Stimulated activated CD4-positive, alpha-beta T cell treated with anti-CD3 and anti-CD28 coated beads, Interleukin-12 subunit alpha, Interleukin-12 subunit beta, amount 100 ng/mL, for 4 hours (primary cell): ENCODE measurements at places on chromosomes 12 and 14.

- DNase-seq, result no peak
These were observed 10.8 kb downstream of the DLK1 start for GRCh38 chr14:100737526-100737925.

- no peak for DNase-seq
These were observed 249.7 kb downstream of the FOXG1 start for GRCh38 chr14:29016050-29016900.

DNA sequence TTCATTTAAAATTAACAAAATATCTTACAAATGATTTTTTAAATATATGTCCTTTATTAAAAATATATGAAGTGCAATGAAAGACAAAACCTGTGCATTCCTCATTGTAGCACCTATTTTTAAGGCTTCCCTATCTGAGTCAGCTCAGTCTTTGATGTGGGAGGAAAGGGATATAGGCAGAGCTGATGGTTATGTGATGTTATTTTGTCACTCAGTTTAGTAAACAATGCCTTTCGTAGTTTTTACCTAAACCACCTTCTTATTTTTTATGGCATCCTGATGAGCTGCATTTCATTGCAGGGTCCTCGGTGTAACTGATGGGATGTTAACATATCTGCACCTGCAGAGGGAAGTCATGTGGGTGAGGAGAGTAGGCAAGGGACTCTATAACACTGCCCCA is 58.9 kb upstream of the FRMD6 start:
- DNase-seq, result no peak

- peak; percentile 1 for DNase-seq
These were observed 214.5 kb downstream of the PAH start for GRCh38 chr12:102702447-102703114.

- DNase-seq, result no peak
These were observed 54.0 kb downstream of the TRAF3 start for GRCh38 chr14:102831163-102831804.

- no peak for DNase-seq
These were observed 318.7 kb downstream of the TMEM121 start for GRCh38 chr14:105844810-105845724.

DNA sequence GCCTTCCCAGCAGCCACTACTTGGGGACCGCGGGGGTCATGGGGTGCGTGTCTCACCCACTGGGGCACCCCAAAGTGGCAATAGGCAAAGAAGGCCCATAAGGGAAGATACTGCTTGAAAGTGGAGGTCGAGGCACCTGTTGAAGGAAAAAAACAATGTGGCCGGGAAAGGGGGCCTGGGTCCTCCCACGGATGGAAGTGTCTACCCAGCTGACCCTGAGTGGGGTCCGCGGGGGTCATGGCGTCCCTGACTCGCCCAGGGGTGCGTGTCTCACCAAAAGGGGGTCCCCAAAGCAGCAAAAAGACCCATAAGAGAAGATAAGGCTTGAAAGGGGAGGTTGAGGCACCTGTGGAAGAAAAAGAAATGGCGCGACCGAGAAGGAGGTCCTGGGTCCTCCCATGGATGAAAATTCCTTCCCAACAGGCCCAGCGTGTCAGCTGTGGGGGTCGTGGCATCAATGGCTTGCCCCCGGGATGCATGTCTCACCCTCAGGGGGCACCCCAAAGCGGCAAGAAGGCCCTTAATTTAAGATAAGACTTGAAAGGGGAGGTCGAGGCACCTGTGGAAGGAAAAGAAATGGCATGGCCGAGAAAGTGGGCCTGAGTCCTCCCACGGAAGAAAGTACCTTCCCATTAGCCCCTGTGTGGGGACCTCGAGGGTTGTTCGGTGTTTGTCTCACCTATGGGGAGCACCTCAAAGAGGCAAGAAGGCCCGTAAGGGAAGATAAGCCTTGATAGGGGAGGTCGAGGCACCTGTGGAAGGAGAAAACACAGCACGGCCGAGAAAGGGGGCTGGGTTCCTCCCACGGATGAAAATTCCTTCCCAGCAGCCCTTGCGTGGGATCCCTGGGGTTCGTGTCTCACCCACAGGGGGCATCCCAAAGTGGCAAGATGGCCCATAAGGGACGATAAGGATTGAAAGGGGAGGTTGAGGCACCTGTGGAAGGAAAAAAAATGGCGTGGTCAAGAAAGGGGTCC is 266.0 kb downstream of the ALG10 start:
- no peak for DNase-seq

GRCh38 chr14:98962118-98962517 is 309.9 kb downstream of the BCL11B start:
- DNase-seq, result no peak

- no peak for DNase-seq
These were observed 179.6 kb downstream of the ADGRD1 start for GRCh38 chr12:131133015-131133905.

DNA sequence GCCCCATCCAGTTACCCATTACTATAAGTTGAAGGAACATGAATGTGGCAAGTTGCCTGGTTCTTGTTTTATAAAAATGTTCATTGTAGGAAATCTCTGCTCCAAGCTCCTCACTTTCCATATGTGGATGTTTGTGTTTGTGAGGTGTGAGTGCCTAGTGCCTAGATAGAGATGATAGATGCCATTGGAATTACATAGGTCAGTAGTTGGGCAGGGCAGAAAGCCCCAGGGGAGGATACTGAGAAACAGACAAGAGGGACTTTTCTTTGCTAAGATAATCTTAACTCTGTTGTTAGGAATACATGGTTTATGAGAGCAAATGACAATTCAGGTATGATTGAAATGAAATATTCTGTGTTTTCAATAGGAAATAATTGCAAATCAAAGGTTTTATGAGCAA is 226.3 kb upstream of the GRIP1 start:
- DNase-seq, result no peak

- DNase-seq, result no peak
These were observed 38.5 kb downstream of the GLRX5 start for GRCh38 chr14:95573313-95573712.

DNA sequence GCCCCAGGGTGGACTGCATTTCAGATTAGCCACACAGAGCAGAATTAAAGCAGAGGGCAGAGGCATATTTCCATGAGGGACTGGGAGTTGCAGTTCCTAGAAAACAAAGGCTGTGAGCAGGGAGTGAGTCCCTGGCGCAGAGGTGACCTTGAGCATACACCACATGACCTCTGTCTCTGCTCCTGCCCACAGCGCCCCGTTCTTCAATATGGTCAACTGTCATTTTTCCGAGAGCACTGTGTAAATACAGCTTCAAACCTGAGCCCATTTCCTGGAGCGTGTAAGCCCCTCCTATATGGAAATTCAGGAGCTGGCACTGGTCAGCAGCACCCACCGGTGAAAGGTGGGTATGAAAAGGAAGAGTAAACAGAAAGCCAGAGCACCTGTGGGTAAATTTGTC is 192.2 kb upstream of the PELI2 start:
- DNase-seq, result no peak

DNA sequence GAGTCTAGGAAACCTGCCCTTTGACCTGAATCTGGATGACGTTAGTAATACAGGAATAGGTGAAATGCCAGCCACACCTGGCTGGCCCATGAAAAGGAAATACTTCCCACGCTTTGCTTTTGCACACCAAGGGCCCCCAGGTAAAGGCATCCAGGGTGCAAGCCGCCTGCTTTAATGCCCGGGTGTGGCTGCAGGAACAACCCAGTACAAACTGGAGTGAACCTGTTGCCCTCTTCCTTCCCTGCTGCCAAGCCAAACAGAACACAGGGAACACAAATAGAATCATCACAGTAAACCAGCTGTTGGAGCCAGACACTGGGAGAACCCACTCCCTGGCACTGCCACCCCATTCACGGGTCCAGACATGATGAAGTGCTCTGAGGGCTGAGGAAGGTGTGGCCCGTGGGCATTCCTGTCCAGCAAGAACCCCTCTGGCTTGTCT is 24.2 kb upstream of the FOS start:
- no peak for DNase-seq

- DNase-seq, result no peak
These were observed 159.5 kb downstream of the VRK1 start for GRCh38 chr14:96956464-96957239.

DNA sequence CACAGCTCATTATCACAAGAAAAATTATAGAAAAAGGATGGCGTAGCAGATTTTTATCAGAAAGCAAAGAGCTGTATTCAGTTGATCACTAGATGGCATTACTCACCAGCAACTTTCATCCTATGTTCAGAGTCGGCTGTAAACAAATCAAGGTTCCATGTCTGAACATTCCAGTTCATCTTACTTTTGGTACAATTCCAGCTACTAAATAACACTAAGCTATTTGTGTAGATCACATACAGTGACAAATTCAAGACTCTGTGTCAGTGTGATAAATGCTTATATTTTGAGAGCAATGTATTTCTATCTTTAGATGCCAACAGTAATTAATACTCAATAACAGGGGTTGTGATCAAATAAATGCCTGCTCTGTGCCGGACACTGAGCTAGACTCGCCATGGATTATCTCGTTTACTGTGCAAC is 30.1 kb downstream of the NRDE2 start:
- DNase-seq, result no peak

GRCh38 chr14:102491786-102492530 is 17.6 kb downstream of the ANKRD9 start:
- no peak for DNase-seq

GRCh38 chr12:102763471-102763870 is 153.6 kb downstream of the PAH start:
- no peak for DNase-seq

DNA sequence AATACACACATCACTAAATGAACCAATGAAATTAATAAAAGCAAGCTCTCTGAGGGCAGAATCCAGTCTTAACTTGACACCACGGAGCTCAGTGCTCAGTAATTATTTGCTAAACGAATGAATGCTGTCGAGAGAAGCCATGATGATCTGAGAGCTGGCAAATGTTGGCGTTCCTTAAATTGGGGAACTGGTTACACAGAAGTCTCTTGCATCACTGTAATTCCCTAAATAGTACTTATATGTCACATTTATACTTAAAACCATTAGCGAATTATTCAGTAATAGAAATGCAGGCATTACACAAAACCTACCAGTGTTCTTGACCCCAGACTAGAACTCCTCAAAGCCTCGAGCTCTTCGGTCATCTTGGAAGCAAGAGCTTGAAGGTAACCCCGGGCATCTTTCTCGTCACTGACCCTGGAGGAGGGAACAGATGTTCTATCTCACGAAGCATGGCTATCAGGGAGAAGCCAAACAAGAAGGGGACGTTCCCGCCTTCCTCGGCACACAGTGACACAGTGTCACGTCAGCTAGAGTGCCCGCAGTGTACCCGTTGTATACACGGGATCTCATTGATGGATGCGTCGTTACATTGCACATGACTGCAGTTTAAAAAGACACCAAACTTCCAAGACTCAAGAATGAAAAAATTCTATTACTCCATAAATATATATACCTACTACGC is 43.6 kb downstream of the AMN start:
- DNase-seq, result no peak

DNA sequence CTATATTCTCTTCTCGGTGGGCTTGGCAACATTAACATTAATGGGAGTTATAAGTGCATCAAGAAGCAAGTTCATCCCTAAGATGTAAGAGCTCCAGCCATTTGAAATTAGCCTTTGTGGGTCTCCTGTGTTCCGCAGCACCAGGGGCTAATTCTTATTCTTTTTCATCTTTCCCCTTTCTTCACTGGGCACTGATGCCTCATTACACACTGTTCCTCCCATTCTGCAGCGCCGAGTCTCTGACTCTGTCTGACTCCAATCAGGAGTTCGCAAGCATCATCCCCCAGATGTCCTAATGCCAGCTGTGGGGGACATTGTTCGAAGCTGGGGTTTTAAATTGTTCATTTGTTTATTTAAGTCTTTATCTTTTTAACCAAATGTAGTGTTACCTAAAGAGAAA is 341.3 kb downstream of the EGLN3 start:
- no peak for DNase-seq

DNA sequence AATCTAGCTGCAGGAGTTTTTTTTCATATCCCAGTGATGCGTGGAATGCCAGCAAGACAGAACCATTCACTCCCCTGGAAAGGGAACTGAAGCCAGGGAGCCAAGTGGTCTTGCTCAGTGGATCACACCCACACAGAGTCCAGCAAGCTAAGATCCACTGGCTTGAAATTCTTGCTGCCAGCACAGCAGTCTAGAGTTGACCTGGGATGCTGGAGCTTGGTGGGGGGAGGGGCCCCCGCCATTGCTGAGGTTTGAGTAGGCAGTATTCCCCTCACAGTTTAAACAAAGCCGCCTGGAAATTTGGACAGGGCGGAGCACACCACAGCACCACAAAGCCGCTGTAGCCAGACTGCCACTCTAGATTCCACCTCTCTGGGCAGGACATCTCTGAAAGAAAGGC is 86.9 kb upstream of the STXBP6 start:
- DNase-seq, result no peak

GRCh38 chr12:118866346-118866745 is 115.0 kb upstream of the SRRM4 start:
- no peak for DNase-seq

GRCh38 chr12:50551866-50552265 is 47.1 kb downstream of the DIP2B start:
- no peak for DNase-seq

GRCh38 chr12:4157122-4157521 is 116.4 kb upstream of the CCND2 start:
- no peak for DNase-seq

- DNase-seq, result no peak
These were observed 539.8 kb downstream of the NRXN3 start for GRCh38 chr14:78709795-78710557.
